ENCODE measurements at places on chromosomes 5 and 9.
A peak's percentile ranks its signal among the peaks of the same experiment; 100 is the strongest.

- DNase-seq: no peak
Measured at GRCh38 chr5:25763781-25764180, 1119.0 kb upstream of the CDH10 start.

GRCh38 chr9:3858961-3859360 lies 333.2 kb upstream of the RFX3 start:
- no peak for DNase-seq

DNA sequence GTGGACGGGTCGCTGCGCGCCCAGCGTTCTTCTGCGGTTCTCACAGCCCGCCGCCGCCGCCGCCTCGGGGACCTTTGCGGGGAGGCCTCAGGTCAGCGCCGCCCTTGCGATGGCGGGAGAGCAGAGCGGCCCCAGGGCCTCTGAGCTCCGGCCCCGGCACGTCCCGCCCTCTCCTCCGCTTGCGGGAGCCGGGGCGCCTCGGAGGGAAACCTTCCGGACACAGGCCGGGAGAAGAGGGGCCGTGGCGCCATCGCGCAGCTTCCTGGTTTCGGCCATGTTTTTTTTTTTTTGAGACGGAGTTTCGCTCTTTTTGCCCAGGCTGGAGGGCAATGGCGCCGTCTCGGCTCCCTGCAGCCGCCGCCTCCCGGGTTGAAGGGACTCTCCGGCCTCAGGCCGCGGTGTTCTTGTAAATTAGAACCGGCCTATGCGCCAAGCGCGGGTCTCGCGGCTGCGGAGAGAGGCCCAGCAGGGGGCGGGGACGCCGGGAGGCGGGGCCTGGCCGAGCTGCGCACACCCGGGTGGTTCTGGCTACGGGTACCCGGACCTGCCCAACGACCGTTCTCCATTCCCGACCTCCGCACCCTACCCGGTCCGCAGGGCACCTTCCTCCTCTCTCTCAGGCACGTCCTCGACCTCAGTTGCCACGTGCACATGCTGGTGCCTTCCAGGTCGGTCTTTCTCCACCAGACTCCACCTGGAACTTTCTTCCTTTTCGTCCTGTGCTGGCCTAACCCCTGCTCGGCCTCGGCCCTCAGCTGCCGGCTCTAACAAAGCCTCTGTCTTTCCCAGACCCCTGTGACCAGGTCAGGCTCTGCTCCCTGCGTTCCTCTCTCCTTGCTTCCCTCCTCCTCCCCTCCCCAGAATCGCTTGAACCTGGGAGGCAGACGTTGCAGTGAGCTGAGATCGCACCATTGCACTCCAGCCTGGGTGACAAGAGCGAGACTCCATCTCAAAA lies 28.8 kb upstream of the MGAT1 start:
- DNase-seq: peak; percentile 90

- no peak for DNase-seq
Measured at GRCh38 chr9:126166291-126166690, 160.3 kb upstream of the MVB12B start.

DNA sequence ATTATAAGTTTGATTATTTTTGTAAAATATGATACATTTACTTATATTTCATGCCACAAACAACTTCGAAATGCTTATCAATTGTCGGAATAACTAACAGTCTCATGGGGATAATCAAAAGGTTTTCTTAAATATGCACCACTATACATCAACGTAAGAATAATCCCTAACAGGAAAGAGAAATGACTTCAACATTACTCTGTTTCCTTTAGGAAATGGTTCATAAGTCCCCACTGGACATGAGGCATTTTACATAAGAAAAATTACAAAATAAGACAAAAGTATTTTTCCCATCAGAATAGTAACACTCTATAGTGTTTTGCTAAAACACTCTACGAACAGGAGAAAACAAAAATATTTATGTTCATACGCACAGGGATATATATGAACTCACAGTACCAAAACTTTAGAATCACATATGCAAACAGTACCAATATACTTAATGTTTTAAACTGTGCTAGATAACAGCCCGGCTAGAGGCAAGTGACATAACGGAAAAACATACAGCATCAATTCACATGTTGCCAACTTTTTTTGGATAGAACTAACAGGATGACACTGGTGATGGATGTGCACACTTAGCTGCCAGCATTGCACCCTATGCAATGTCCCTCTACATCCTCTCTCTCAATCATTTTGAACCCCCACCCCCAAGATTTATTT lies 120.5 kb downstream of the NFIB start:
- no peak for DNase-seq

DNA sequence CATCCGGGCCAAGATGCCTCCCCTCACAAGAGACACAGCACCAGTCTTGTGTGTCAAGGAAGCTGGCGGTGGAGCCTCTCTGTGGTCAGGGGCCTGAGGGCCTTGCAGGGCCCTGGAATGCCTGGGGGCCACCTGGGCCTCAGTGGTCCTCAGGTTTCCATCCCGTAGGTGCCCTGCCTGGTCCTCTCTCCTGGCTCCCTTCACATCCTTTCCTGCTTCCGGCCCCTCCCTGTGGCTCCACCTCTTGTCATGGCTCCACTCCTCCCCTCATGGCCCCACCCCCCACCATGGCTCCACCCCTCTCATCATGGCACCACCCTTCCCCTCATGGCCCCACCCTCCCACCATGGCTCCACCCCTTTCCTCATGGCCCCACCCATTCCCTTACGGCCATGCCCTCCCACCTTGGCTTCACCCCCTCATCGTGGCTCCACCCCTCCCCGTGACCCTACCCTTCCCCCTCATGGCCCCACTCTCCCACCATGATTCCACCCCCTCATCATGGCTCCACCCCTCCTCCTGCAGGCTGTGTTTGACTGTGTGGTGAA lies 175.8 kb downstream of the CACNA1B start:
- DNase-seq: no peak

- peak; percentile 80 for DNase-seq
Measured at GRCh38 chr5:10301842-10302610, 5.7 kb downstream of the CMBL start.

DNA sequence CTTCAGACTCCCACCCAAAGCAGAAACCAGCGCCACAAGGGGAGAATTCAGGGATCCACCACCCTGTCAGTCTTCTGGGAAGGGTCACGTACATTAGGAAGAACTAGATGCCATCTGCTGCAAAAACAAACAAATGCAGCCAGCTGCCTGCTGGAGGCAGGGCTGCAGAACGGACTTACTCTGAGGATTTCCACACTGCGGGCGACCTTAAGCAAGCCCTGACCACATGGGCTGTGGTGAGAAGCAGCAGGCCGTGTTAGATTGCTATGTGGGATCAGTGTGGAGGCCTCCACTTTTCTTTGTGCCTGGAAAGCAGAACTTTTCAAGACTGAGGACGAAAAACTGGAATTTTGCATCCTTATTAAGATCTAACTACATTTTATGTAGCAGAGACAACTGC lies 13.4 kb upstream of the LTC4S start:
- DNase-seq: no peak

All from coronary artery (tissue), 2 donors.